IMR-90 (cell line): ENCODE measurements at places on chromosomes 3 and 15. TPM values are rescaled to one million over a fixed set of nuclear protein-coding genes. Genes with fewer than 3 reads are reported as not detected.

The ACP3 gene
- polyA plus RNA-seq, result 0.36 and 0.53 TPM in 2 replicates

The SPTSSB gene
- not detected in 2 replicates for polyA plus RNA-seq

The PYGO1 gene
- 2.6 and 3.0 TPM in 2 replicates for polyA plus RNA-seq

The GRIP2 gene
- polyA plus RNA-seq, result 0.05 and 0.17 TPM in 2 replicates

The ZMYND10 gene
- 1.1 and 1.4 TPM in 2 replicates for polyA plus RNA-seq

The CPB1 gene
- not detected in 2 replicates for polyA plus RNA-seq

The PIF1 gene
- 19.2 and 19.9 TPM in 2 replicates for polyA plus RNA-seq

The IMP3 gene
- 55.6 and 59.3 TPM in 2 replicates for polyA plus RNA-seq

The FOXB1 gene
- not detected in 2 replicates for polyA plus RNA-seq

The FAM43A gene
- 11.2 and 11.5 TPM in 2 replicates for polyA plus RNA-seq

The KCNAB1 gene
- 0.07 and 0.13 TPM in 2 replicates for polyA plus RNA-seq

The LCMT2 gene
- 5.7 and 5.8 TPM in 2 replicates for polyA plus RNA-seq

The CHCHD6 gene
- 28.9 and 29.1 TPM in 2 replicates for polyA plus RNA-seq

The RARB gene
- 0.52 and 0.53 TPM in 2 replicates for polyA plus RNA-seq

The GOLGA6D gene
- polyA plus RNA-seq, result not detected in 2 replicates

The GP5 gene
- 0.12 and 0.16 TPM in 2 replicates for polyA plus RNA-seq

The TNFAIP8L3 gene
- 0.09 and 0.29 TPM in 2 replicates for polyA plus RNA-seq

GRCh38 chr15:63274427-63274826, 3.0 kb upstream of the APH1B start:
- DNase-seq, result no peak

DNA sequence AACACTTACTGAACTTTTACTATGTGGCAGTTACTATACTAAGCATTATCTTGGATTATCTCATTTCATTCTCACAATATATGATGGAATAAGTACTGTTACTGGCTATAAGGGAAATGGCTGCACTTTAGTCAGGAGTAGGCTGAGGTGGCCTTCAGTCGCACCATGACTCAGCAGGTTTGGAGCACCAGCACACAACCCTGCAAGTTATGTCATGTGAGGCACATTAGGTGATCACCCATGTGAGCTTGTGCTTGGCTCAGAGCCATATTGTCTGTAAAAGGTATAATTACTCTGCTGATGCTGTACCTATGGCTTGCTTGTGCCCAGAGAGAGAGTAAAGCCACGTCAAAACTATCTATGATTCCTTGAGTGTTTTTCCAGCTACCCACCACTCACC, 54.1 kb upstream of the TIPARP start:
- peak; percentile 36 for DNase-seq

DNA sequence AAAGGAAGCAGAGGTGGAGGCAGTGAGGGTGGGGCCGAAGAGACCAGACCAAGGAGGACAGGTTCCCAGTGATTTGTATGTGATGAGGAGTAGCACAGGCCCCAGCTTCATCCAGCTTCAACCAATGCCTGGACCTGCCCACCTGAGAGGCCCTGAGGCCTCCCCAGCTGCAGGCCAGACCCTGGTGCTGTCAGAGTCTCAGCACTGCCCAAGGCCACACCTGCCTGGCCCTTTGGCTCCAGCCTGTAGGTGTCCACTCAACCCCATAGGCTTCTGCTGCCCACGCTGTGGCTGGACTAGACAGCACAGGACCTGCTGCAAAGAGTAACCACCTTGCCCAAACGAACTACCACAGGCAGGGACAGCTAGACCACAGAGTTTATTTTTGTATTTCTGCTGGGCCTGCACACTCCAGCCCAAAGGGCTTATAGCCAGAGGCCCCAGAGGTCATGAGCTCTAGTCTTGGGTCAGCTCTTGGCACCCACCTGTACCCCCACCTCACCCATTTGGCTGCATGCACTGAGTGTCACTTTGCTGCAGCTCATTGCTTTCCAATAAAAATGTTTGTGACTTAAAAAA, 81.9 kb upstream of the CDV3 start:
- no peak for DNase-seq

GRCh38 chr15:100788418-100789105, 91.1 kb upstream of the ALDH1A3 start:
- DNase-seq, result no peak

- DNase-seq, result no peak
Observed at GRCh38 chr15:27237319-27237939, 266.4 kb downstream of the GABRG3 start.

DNA sequence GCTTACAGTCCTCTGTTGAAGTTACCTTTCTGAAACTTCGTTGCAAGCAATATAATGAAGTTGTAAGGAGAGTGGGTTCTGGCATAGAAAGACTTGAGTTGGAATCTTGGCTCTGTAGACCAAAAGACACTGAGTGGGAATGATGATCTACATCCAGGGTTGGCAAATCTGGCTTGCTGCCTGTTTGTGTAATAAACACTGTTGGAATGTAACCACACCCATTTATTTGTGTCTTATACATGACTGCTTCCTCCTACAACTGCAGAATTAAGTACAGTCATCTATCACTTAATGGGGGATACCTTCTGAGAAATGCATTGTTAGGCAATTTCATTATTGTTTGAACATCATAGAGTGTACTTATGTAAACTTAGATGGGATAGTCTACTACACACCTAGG, 178.4 kb upstream of the SUCLG2 start:
- DNase-seq, result no peak

DNA sequence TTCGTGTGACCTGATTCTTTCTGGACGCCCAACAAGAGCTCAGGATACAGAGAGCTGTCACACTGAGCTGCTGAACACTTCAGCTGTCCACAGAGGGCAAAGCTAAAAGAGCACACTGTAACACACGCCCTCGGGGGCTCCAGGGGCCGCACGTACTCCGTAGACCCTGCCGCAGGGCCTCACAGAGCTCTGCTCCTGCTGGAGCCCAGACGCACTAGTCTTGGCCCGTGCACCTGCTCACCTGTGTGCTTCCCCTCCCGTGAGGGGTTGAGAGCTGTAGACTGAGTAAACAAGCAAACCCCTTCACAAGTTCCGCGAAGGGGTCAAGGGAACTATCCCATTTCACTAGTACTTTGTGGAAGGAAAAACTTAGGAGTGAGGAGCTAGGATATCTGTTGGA, 30.7 kb upstream of the TUSC7 start:
- no peak for DNase-seq

DNA sequence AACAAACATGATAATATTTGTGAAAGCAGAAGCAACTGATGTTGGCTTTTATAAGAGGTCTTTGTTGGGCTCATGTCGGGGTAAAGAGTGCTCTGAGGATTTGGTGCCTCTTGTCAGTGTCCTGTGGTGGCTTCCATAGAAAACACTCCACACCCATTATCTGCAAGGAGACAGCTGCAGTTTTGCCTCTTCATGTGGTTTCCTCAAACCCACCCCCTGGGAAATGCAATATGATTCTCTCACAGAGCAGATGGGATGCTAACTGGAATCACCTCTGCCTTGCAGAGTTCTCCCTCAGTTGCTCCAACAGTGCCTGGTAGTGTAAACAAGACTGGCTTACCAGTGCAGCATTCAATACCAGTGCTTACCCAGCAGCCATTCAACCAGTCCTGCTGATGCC, 771.4 kb upstream of the CFAP20DC start:
- no peak for DNase-seq

- DNase-seq, result no peak
Observed at GRCh38 chr3:135349254-135349948, 554.3 kb downstream of the EPHB1 start.

- no peak for DNase-seq
Observed at GRCh38 chr3:11076711-11077110, 77.6 kb upstream of the HRH1 start.

DNA sequence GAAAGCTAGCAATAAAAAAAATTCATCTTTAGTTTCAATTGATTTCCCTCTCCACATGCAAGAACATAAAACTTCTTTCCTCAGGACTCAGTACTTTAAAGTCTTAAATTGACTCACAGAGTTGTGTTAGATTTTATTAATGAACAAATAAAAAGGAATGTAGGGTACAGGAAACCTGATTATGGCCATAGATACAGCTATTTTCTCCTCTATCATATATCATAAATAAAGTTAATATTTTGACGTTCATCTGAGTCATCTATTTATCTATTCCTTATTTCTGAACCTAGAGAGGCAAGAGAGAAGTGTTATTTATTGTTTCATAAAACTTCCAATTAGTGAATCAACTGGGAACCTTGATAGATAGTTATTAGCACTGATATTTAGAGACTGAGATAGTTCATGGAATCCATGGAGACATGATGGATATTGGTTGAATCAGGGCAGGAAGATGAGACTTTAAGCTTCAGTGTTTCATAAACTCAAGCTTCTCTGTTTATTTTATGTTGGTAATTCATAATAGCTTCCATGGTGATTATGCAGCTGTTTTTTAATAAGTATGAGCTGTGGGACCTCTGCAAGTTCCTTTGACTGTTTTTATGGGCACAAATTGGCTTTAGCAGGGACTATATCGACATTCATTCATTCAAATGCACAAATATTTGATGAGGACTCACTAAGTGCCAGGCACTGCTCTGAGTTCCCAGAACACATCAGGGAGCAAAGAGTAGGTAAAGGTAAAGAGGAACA, 143.5 kb upstream of the TGFBR2 start:
- peak; percentile 26 for DNase-seq

DNA sequence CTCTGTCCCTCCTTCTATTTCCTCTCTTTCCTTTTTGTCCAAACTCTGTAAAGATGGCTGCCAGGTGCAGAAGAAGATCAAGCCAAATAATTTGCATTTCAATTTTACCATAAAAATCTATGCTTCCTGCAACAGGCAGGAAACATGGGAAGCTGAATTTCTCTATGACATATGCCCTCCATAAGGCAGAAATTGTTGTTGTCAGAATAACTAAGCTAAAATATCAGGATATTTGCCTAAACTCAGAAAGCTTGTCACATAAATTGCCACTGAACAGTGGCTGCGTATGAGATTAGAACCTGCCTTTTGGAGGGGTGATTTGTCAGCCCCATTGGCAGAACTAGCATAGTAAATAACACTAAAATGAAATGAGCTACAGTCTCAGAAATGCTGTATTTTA, 288.3 kb upstream of the LMCD1 start:
- DNase-seq, result no peak

DNA sequence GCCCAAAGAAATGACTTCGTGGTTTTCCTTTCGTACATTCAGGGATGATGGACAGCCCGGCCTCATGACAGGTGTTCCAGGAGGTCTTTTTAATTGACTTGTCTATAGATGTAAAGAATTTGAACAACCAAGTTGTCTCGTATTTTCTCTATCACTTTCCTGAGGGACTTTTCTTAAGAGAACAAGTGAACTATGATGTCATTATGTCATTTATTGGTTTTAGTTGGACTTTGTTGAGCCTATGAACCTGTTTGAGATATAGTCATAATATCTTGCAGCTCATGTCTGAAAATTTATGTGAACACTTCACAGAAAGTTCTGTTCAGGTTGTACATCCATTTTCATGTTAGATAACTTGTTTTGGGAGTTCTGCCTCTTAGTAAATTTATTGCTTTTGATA, 89.2 kb downstream of the RBMS3 start:
- no peak for DNase-seq

GRCh38 chr15:40349163-40349562, 1.7 kb upstream of the PHGR1 start:
- DNase-seq, result no peak

DNA sequence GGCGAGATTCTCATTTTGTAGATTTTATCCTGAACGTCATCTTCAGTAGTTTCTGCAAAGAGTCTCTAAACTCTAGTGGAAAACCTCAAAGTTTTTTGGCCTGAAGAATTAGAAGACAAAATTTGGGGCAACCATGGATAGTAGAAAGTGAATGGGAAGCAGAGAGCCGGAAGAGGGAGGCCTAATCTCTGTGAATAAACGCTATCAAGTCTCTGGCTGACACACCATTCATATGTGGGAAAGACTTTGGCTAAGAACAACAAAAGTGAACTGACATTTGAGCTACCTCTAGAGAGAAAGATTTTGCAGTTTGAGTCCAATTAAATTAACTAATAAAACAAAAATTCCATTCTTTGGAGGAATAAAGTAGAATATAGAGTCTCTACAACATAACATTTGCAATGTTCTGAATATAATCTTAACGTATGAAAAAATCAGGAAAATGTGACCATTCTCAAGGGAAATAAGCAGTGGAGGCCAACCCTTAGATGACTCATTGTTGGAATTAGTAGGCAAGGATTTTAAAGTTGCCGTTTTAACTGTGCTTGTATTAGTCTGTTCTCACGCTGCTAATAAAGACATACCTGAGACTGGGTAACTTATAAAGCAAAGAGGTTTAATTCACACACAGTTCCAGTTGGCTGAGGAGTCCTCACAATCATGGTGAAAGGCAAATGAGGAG, 184.6 kb downstream of the C3orf38 start:
- DNase-seq, result no peak

GRCh38 chr3:114721864-114722263, 425.2 kb downstream of the ZBTB20 start:
- no peak for DNase-seq

- DNase-seq, result no peak
Observed at GRCh38 chr3:180478695-180479094, 123.3 kb upstream of the TTC14 start.

GRCh38 chr3:136330900-136331299, 80.8 kb downstream of the PCCB start:
- no peak for DNase-seq

DNA sequence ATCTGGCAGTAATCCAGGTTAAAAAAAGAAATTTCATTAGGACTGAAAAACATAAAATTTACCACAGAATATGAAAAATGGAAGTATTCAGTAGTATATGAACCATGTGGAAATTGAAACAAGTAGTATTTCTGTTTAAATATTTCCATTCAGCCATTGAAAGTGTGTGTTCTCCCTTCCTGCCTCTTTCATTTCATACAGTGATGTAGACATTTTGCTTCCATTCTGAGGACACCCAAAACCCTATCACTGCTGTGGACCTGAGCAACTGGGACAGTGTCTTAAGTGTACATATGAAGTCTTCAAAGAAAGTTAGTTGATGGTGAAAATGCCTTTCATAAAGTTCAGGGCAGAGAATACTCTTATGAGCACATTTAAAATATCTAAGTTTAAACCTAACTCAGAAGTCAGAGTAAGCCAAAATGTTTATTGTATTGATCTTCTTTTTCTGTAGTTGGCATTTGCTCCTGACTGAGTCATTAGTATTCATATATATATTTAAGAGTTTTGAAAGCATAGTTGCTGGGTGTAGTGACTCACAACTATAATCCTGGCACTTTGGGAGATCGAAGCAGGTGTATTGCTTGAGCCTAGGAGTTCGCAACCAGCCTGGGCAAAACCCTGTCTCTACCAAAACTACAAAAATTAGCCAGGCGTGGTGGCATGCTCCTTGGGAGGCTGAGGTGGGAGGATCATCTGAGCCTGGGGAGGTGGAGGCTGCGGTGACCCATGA, 198.8 kb downstream of the KLHL25 start:
- peak; percentile 49 for DNase-seq

- peak; percentile 27 for DNase-seq
Observed at GRCh38 chr3:73060302-73060723, 1.1 kb upstream of the EBLN2 start.

- DNase-seq, result no peak
Observed at GRCh38 chr15:86650094-86650493, 570.4 kb downstream of the AGBL1 start.

DNA sequence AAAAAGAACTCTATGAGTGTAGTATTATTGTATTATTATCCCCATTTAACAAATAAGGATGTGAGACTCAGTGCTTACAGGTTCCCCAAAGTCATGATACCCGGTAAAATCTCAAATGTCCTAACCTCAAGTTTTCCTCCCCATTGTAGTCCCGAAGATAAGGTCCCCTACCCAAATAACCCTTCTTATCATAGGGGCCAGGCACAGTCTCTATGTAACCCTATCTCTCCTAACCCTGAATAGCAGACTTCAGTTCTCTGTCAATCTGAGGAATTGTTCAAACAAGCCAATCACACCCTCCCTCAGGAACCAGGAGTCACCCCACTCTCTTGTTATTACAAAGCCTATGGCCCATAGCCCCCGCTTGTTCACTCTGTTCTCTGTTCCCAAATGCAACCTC, 10.5 kb upstream of the SUSD5 start:
- no peak for DNase-seq
